ENCODE measurements at places on chromosomes 11 and 22.

GRCh38 chr22:42994917-42995562 lies 19.9 kb downstream of the PACSIN2 start:
- DNase-seq = no peak

- no peak for DNase-seq
Measured at GRCh38 chr11:127191689-127192088, 191.1 kb upstream of the KIRREL3 start.

DNA sequence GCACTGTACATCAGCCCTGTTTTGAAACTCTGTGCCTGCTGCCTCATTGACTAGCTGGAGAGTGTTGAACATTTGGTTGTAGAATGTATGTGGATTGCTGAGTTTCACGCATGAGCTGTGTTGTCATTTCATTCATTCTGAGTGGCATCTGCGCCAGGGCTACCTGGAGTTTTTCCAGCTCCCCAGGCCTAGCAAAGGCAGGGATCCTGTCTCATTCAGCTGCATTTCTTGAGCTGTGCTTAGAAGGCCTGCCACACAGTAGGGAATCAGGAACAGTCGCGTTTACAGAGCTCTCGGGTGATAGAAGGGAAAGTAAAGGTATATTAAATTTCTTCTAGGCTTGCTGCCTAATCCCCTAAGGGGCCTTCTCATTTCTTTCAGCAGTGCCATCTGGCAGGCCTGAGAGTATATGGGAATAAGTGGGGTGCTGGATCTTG lies 44.3 kb downstream of the PTPRJ start:
- DNase-seq = no peak

- no peak for DNase-seq
Measured at GRCh38 chr11:130391711-130392110, 36.7 kb downstream of the ADAMTS8 start.

DNA sequence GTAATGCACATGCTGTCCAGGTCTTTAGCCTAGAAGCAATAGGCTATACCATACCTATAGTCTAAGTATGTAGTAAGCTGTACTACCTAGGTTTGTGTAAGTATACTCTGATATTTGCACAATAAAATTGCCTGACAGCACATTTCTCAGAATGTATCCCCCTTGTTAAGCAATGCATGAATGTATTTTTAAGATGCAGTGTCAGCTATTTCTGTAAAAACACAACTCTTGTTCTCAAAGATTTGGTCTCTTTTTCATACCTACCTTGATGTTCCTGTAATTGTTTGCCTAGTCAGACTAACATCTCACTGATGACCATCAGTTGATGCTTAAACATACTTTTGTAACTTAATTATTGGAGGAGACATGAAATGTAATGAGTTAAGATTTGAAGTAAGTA lies 619.9 kb downstream of the CNTN5 start:
- DNase-seq = no peak

DNA sequence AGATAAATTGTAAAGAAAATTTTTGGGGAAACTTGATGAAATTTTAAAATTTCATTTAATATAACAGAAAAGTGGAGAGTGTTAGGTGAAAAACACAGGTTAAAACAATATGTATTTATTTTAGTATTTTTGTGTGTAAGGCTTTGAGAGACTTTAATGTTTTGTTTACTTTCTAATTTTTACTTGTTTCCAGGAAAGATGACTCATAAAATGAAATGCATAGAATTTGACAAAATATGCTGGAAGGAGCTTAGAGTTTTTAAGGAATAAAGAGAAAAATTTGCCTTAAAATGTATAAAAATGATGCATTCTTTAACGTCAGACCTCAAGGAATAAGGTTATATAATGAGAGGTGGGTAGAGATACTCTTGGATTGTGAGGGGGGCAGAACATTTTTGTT lies 1205.1 kb upstream of the CNTN5 start:
- DNase-seq = no peak

DNA sequence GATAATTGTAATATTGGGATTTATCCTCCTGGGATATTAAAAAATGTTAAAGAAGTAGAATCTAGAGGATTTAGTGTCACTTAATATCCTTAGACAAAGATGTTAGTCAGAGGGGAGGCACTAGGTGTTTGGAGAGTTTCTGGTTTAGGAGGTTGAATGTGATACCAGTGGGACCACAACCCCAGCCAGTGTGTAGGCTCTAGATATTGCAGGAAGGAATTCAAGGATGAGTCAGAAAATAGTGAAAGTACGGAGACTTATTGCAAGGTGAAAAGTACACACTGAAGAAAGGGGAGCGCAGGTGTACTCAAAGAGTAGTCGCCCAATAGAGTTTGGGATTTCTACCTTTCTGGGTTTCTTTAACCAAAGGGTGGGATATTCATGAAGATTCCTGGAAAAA lies 5.7 kb upstream of the TMEM41B start:
- DNase-seq = no peak

DNA sequence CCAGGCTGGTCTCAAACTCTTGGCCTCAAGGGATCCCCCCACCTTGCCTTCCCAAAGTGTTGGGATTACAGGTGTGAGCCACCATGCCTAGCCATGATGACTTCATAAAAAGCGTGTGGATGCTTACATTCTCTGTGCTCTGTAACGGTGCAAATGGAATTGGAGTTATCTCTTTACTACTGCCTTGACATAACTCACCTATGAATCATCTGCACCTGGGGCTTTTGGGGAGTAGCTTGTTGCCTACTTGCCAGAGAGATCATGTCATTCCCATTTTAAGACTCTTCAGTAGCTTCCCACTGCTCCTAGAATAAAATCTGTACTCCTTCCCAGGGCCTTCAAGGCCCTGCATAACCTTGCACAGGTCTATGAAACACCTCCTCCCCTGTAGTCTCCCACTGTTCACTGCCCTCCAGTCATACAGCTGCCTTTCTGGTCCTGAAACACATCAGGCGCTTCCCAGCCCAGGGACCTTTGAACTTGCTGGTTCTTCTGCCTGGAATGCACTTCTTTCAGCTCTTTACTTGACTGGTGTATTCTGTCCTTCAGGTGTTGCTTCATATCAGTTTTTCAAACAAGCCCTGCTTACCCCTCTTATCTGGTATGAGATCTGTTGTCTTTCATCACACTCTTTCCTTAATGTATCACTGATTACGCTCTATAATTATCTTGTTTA lies 19.6 kb upstream of the MOGAT2 start:
- DNase-seq = no peak

DNA sequence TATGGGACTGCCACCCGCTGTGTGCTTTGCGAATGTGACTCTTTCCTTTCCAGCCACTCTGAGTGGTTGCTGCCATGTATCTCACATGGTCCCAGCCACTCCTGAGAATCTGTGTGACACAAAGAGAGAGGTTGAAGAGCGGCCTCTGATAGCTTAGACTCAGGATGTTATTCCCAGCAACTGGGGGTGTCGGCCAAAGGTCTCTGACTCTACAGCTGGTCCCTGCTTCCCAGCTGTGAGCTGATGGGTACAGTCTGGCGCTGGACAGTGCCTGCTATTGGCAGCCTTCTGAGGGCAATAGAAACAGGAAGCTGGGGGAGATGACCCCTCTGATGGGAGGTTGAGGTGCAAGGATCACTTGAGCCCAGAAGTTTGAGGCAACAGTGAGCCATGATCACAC lies 105.1 kb downstream of the RRAS2 start:
- DNase-seq = no peak

DNA sequence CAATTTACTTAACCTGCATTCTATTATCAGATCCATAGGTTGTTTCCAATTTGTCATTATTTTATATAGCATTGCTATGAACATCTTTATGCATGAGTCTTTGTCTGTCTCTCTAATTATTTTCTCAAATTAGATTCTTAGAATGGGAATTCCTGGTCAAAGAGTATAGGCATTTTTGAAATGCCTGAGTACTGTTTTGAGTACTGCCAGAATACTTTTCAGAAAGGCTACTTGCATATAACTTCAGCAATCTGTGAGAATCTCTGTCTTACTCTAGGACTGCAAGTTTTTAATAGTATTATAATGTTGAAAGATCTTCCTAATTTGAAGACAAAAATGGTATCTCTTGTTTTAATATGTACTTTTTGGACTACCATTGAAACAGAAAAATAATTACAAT lies 56.6 kb downstream of the KCNC1 start:
- DNase-seq = no peak

DNA sequence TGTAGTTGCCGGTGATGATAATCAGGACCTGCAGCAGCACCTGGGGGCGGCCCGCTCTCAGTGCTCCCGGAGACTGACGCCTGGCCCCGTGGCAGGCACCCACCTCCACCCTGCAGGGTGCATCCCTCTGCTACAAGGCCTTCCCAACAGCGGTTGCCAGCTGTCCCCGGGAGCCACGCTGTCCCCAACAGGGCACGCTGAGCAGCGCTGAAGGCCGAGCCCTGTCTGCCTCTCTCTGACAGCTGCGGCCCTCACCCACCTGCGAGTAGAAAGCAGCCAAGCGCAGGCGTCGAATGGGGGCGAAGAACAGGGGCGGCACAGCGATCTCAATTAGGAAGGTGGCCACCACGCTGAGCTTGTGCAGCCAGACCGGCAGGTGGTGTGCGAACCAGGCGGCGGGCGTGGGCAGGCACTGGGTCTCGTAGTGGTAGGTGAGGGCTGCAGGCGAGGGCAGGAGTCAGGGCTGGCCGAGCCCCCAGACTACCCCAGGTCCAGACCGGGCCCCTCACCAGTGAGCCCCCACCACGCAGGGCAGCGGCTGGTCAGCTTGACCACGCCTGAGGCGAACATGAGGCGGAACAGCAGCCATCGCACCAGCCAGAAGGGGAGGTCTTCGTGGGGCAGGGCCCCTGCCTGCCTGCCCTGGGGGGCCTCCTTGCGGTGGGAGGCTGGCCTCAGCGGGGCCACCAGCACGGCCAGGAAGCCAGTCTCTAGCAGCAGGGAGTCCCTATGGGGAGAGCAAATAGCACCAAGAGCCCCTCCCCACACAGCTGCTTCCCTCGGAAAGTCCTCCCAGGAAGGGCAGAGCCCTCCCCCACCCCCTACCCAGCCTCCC lies 1.5 kb downstream of the LMF2 start:
- DNase-seq = no peak

GRCh38 chr11:112624431-112624830 lies 336.8 kb upstream of the NCAM1 start:
- DNase-seq = no peak

- DNase-seq = no peak
Measured at GRCh38 chr11:67373648-67374570, 511 bp upstream of the CLCF1 start.

DNA sequence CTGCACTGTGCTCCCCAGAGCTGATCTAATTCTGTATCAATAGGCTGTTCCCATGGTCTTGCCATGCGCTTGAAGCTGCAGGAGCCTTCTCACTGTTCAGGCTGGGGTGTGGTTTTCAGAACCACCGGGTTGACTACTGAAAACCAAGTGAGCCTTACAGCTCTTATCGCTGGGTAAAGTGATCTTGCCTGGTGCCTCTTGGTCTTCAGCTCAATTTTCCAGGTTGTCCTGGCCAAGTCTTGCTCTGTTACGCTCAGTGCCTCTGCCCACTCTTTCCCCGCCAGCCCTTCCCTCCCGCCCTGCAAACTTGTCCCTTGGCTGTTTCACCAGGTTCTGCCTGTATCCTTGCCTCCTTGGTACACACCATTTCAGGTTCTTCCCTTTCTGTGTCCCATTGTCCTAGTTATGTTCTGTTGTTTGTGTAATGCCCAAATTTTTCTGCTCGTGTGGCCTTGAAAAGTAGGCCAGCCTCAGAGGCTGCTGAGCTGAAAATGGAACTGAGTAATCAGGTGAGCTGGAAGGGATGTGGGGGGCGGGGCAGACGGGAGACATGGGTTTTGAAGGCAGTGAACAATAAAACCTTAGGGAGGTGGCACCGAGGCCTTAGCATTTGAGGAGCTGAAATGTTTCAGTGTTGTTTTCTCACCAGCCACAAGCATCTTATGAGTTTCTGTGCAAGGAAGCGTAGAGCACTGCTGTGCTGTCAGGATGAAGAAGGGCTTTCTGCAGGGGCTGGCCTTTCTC lies 11.2 kb downstream of the PEX26 start:
- DNase-seq = no peak

- DNase-seq = no peak
Measured at GRCh38 chr11:12216041-12216451, 105.7 kb downstream of the MICAL2 start.

DNA sequence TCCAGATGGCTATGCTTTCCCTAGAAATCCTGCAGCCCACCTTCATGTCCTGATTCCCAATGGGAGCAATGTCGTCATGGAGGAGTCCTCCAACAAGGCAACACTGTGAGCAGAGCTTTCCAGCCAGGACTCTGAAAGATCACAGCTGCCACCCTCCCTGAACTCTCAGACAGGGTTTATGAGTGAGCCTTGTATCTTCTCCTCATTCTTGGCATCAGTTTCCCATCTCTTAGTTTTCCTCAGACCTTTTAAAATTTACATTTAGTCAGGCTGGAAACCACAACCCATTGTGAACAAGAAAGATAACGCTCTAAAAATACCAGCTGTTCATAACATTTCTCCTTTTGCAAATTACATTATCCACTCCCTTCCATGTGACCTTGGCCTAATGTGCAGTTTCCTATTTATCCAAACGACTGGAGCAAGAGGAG lies 15.6 kb upstream of the LYVE1 start:
- DNase-seq = no peak

GRCh38 chr11:3146612-3147256 lies 18.4 kb downstream of the OSBPL5 start:
- no peak for DNase-seq

DNA sequence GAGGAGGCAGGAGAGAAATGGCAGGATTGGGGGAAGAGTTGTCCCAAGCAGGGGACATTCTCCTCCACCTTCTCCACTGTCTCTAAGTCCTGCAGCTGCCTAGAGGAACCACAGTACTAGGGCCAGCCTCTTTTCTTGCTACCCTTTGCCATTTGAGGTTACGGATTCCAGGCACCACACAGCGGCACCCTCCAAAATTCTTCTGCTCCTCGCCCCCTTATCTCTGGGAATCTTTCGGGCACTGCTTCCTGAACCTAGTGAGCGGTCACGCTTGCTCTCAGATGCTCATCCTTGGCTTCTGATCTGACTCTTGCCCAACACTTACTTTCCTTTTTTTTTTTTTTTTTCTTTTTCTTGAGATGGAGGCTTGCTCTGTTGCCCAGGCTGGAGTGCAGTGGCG lies 26.6 kb upstream of the XBP1 start:
- DNase-seq = no peak
